ENCODE measurements at places on chromosomes 11 and 22. TPM values are rescaled to one million over a fixed set of nuclear protein-coding genes. Genes with fewer than 3 reads are reported as not detected.

DNA sequence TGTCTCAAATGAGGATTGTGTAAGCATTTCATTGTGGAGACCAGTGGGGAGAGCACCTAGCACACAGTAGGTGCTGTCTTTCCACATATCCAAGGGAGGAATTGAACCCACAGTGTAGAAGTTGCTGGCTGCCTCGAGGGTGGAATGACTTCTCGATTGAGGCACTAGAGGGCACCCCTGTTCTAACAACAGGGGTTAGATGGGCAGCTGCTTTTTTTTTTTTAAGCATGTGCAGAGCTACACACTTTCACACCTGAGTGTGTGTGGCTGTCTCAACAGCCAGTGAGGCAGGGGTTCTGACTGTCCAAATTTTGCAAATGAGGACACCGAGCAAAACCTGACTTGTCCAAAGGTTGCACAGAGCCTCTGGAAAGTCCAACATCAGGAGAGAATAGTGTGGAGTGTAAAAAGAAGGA lies 118.2 kb upstream of the CRYBB3 start:
- no peak for DNase-seq

- no peak for DNase-seq
Measured at GRCh38 chr11:103946793-103947545, 89.5 kb upstream of the DDI1 start.

GRCh38 chr11:2104524-2105440 lies 34.4 kb downstream of the IGF2 start:
- DNase-seq, result peak; percentile 53

- no peak for DNase-seq
Measured at GRCh38 chr11:93563857-93564256, 20.7 kb upstream of the SMCO4 start.

DNA sequence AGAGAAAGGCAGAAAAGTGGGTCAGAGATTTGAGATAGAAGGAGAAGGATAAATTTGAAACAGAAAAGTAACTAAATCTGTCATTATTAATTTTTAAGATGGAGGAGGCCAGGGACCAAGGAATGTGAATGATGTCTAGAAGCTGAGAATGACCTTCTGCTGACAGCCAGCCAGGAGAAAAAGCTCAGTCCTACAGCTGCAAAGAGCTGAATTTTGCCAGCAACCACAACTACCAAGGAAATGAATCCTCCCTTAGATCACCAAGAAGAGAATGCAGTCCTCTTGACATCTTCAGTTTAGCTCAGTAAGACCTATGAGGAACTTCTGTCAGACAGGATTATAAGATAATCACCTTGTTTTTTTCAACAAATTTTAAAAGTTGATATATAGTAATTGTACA lies 538.2 kb downstream of the LRRC4C start:
- DNase-seq, result no peak

DNA sequence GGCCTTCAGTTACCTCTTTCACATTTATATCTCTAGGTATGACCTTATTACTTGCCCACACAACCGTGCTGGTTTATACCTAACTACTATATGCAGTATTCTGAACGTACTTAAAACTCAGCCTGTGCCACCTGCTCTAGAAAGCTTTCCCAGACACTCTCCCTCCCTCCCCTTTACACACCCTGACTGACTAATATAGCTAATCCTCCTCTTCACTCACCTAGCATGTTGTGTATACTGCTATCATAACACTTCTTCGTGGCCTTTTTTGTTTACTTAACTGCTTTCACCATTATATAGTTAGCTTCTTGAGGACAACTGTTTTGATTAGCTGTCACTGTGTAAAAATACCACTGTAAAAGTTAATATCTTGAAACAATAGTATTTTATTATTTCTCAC lies 23.5 kb downstream of the RNF214 start:
- no peak for DNase-seq

DNA sequence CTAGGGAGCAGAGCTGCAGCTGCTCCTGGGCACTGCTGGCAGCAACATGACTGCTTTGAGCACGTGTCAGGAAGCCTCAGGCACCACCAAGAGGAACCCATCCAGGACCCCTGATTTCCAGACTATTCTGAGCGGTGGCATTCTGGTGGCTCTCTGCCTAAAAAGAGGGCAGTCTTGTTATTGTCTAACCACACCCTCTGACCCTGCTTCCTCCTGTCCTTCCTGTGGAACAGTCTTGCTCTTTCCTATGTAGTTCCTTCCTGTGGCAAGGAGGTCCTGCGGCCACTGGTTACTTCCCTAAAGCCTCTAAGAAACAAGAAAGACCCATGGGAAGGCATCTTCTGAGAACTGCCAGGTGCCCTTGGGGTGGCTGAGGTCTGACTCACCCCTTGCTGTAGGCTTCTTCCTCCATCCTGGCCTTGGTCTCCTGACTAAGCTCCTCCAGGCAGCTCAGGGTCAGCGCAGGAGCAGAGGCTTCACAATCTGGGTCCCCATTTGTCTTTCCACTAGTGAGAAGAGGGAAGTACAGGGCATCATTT lies 13.1 kb upstream of the LYVE1 start:
- DNase-seq, result peak; percentile 36

DNA sequence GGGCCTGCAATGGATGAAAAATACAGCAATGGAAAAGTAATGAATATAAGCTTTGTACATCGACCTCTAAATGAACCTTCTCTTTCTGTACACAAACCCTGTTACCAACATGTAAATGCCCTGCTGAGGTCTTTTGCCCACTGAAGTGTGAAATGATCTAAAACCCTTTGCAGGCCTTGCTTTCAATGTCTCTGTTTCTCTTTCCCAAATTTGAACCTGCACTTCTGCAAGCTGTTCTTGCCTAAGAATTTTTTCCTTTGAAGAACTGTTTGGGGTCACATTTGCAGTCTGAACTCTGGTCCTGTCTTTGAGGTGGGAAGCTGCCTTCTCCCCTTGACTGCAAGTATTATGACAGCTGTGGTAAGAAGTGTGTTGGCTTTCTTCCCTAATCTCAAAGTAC lies 1237.1 kb downstream of the FAM181B start:
- no peak for DNase-seq

DNA sequence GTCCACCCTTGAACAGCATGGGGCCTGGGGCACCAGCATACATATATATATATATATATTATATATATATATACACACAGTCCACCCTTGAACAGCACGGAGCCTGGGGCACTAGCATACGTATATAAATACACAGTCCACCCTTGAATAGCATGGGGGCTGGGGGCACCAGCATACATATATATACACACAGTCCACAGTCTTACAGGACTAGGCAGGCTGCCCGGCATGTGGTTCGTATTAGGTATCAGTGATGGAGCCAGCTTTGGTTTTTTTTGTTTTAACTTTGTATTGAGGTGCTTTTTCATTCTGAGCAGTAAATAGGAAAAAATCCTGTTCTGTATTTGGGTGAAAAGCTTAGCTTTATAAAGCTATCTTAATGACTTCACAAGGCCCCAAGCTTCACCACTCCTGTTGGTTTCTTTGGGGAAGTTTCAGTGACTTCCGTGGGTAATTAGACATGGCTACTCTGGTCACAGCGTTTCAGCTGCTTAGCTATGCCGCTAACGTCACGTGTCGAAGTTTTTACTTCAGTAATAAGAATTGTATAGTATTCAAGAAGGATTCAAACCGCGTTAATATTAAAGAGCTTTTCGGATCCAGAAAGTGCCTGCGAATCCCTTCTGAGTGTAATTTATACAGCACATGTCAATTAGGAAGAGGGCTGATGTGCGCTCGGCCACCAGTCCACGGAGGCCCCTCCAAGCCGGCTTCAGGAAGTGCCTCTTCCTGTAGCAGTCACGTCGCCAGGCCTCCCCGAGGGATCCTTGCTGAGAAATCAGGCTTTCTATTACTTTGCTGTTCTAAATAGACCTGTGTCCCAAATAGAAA lies 179.7 kb downstream of the TBC1D22A start:
- no peak for DNase-seq

PICK1 gene
- total RNA-seq, result 11.9 TPM

TTC38 gene
- 19.5 TPM for total RNA-seq

RAB3IL1 gene
- total RNA-seq, result 4.9 TPM

KIAA0930 gene
- 51.1 TPM for total RNA-seq

C11orf42 gene
- total RNA-seq, result not detected

CLNS1A gene
- total RNA-seq, result 89.0 TPM

TMEM184B gene
- 23.2 TPM for total RNA-seq
